ENCODE measurements at places on chromosomes 3 and 15.

GRCh38 chr3:21920421-21920861 is 169.4 kb upstream of the ZNF385D start:
- DNase-seq: no peak

DNA sequence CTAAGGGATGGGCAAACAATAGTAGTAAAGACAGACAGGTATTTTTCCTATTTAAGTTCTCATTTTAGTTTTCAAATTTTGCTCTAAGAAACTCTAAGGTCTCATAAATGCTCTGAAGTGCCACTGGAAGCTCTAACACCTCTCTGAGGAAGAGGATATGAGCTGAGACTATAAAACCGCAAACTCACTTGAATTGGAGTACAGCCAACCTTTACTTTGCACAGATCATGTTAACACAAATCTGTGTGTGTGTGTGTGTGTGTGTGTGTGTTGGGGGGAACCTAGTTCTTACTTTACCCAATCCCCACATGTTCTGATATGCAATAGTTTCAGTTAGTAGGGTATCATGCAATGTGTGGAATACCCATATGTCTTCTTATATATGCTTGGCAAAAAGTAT is 446.8 kb downstream of the CHL1 start:
- no peak for DNase-seq

DNA sequence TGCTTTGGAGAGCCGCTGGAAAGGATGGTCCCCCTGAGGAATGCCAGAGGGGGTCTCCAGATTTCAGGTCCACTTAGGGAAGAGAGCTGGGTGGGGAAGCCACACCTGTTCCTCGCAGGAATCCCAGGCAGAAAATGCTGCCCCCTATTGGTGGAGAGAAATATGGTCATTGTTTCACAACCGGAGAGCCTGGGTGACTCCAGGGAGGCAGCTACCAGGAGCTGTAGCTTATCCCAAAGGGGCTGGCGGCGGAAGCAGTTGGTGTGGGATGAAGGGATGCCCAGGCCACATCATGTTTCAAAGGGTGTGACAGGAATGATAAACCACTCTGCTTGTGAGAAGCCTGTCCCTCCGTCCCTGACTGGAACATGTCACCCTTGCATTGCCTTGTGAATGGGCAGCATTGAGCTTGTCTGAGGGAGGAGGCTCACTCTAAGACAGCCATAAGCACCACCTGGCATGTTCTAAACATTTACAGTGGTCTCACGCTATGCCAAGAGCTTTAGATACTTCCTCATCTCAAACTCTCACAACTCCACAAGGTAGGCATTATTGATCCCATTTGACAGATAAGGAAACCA is 34.5 kb downstream of the POMGNT2 start:
- no peak for DNase-seq

DNA sequence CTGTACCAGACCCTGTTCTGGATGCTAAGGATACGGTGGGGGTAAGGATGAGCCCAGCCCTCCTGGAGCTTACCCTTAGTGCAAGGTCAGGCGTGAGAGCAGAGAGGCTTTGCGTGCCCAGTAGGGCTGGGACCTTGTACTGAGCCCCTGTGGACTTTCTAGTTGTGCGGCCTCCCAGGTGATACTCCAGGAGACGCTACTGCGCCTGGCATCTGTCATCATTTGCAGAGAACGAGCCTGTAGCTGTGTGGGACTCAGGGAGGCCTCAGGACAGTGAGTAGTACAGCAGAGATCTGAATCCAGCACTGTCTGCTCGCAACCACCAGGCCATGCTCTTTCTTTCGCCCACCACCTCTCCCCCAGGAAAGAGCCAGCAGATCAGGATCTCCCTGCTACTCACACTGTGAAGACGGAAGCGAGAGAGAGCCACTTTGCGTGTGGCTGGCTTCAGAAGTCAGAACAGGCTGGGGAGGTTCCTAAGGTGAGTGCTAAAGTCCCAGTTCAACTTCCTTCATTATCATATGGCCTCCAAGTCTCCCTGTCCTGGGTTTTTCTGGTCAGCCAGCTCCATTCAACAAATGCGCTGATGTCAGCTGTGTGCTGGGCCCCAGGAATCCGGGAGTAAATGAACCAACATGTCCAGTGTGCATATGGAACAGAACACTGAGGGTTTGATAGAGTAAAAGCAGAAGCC is 38.2 kb upstream of the ITGA11 start:
- DNase-seq: no peak

DNA sequence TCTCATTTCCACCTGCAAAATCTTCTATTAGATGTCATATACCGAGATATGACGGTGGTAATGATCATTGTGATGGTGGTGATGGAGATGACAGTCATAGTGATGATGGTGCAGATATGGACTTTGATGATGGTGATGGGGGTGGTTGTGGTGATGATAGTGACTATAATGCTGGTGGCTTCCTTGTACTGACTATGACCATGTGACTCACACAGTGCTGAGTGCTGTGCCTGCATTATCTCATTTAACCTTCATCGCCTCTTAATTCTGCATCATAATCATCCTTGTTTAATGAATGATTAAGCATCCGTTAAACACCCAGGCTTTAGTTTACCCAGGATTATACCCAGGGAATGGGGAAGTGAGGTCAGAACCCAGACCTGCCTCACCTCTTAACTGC is 331.7 kb downstream of the FEZF2 start:
- DNase-seq: no peak

- DNase-seq: no peak
Observed at GRCh38 chr3:100454677-100455076, 37.7 kb upstream of the TMEM45A start.

DNA sequence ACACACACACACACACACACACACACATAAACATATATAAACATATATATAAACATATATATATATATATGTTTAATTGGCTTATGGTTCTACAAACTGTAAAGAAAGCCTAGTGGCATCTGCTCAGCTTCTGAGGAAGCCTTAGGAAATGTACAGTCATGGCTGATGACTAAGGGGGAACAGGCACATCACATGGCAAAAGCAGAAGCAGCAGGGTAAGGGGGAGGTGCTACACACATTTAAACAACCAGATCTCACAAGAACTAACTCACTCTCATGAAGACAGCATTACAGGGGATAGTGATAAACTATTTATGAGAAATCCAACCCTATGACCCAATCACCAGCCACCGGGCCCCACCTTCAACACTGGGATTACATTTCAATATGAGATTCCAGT is 922.9 kb downstream of the SI start:
- DNase-seq: no peak

- no peak for DNase-seq
Observed at GRCh38 chr3:183514021-183514420, 41.5 kb downstream of the KLHL6 start.

DNA sequence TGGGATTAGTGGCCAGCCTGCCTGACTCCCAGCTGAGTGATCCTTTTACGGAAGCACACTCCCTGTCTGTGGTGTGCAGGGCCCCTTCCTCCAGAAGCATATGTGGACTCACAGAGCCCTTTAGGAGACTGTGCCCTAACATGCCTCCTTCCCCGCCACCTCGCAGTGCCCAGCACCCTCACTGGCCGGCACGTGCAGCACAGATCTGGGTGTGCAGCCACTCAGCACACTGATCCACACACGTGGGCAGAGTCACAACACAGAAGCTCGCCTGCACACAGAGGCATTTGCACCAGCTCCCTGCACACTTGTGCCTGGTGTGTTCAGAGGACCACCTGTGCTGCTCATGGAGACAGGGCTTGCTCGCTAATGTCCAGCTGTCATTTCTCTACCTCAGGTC is 23.6 kb upstream of the CSPG4 start:
- no peak for DNase-seq

- DNase-seq: no peak
Observed at GRCh38 chr3:124785973-124786372, 55.7 kb downstream of the UMPS start.

Data from NCI-H1417 treated with DMSO at 0.1 percent for 48 hours (cell line).